Dermis blood vessel endothelial cell (primary cell): ENCODE measurements at places on chromosomes 3 and 15. TPM values are rescaled to one million over a fixed set of nuclear protein-coding genes. Genes with fewer than 3 reads are reported as not detected.

IVD gene
- 45.4 and 64.5 TPM in 2 replicates for total RNA-seq

SUSD5 gene
- total RNA-seq = 1.7 and 2.3 TPM in 2 replicates

GAP43 gene
- not detected in 2 replicates for total RNA-seq

STXBP5L gene
- 0.05 TPM in 1 of 2 replicates, not detected in the other for total RNA-seq

DGKG gene
- total RNA-seq = under 0.01 and 0.42 TPM in 2 replicates

A4GNT gene
- total RNA-seq = not detected in 2 replicates

ITIH4 gene
- total RNA-seq = 0.19 and 1.9 TPM in 2 replicates

HRH1 gene
- total RNA-seq = 6.1 TPM in 2 replicates

SLC25A36 gene
- 51.3 and 60.6 TPM in 2 replicates for total RNA-seq

B4GALT4 gene
- 4.2 and 9.0 TPM in 2 replicates for total RNA-seq

FOXB1 gene
- not detected in 2 replicates for total RNA-seq

PARP15 gene
- 0.17 and 0.47 TPM in 2 replicates for total RNA-seq

LMAN1L gene
- total RNA-seq = not detected in 2 replicates

TRIM42 gene
- not detected in 2 replicates for total RNA-seq

PLA2G4D gene
- total RNA-seq = 0.17 TPM in 1 of 2 replicates, not detected in the other

P4HTM gene
- 12.1 and 16.5 TPM in 2 replicates for total RNA-seq

FBXO40 gene
- total RNA-seq = not detected in 2 replicates

IGF2BP2 gene
- total RNA-seq = 30.0 and 61.2 TPM in 2 replicates

C3orf85 gene
- not detected in 2 replicates for total RNA-seq

SCN11A gene
- under 0.01 TPM in 1 of 2 replicates, not detected in the other for total RNA-seq

ZCWPW2 gene
- total RNA-seq = 0.19 TPM in 1 of 2 replicates, not detected in the other

UBXN7 gene
- total RNA-seq = 18.0 and 27.5 TPM in 2 replicates

FBXL22 gene
- total RNA-seq = 0.09 TPM in 1 of 2 replicates, not detected in the other

FSIP1 gene
- total RNA-seq = 0.37 and 0.85 TPM in 2 replicates

SLC6A11 gene
- not detected in 2 replicates for total RNA-seq

STX19 gene
- not detected in 2 replicates for total RNA-seq

GHSR gene
- not detected in 2 replicates for total RNA-seq

HDGFL3 gene
- total RNA-seq = 138 and 168 TPM in 2 replicates

CCDC80 gene
- total RNA-seq = 8.5 and 24.3 TPM in 2 replicates

MORC1 gene
- total RNA-seq = not detected in 2 replicates

PAQR5 gene
- under 0.01 TPM in 1 of 2 replicates, not detected in the other for total RNA-seq

MRPS25 gene
- total RNA-seq = 25.4 and 34.0 TPM in 2 replicates

GOLGA6L1 gene
- total RNA-seq = not detected in 2 replicates

CSPG5 gene
- 0.51 and 0.79 TPM in 2 replicates for total RNA-seq

UMPS gene
- total RNA-seq = 33.8 and 36.1 TPM in 2 replicates

UNC45A gene
- total RNA-seq = 128 and 141 TPM in 2 replicates

KY gene
- total RNA-seq = not detected in 2 replicates

KBTBD13 gene
- not detected in 2 replicates for total RNA-seq

AQR gene
- 30.0 and 36.7 TPM in 2 replicates for total RNA-seq

MLH1 gene
- total RNA-seq = 33.2 and 41.4 TPM in 2 replicates

KCNAB1 gene
- 0.17 and 1.2 TPM in 2 replicates for total RNA-seq

ITIH3 gene
- total RNA-seq = 0.19 and 0.34 TPM in 2 replicates

SLC15A2 gene
- total RNA-seq = 0.33 and 0.34 TPM in 2 replicates

IMPG2 gene
- 0.37 and 0.85 TPM in 2 replicates for total RNA-seq

TEX264 gene
- total RNA-seq = 54.8 and 64.7 TPM in 2 replicates

PBRM1 gene
- 83.9 and 107 TPM in 2 replicates for total RNA-seq

PTPN9 gene
- total RNA-seq = 17.7 and 25.5 TPM in 2 replicates
